Activated T-cell treated with anti-CD3 and anti-CD28 coated beads, Interleukin-2, amount 50 U/mL, for 72 hours (primary cell): ENCODE measurements at places on chromosomes 1 and 21. TPM values are rescaled to one million over a fixed set of nuclear protein-coding genes. Genes with fewer than 3 reads are reported as not detected.

- peak; percentile 18 for DNase-seq
Observed at GRCh38 chr1:38991638-38992411, 749 bp downstream of the AKIRIN1 start.

PPFIA4 gene
- 18.8 TPM for total RNA-seq

REN gene
- total RNA-seq: not detected

- DNase-seq: no peak
Observed at GRCh38 chr1:89354205-89354604, 9.7 kb upstream of the GBP6 start.

- no peak for DNase-seq
Observed at GRCh38 chr21:27570306-27570868, 603.5 kb upstream of the ADAMTS5 start.

GRCh38 chr1:94045465-94046056, 75.4 kb downstream of the ABCA4 start:
- DNase-seq: peak; percentile 62
